Right hindlimb (tissue), 1 donor: ENCODE measurements at places on chromosomes 4 and X.

DNA sequence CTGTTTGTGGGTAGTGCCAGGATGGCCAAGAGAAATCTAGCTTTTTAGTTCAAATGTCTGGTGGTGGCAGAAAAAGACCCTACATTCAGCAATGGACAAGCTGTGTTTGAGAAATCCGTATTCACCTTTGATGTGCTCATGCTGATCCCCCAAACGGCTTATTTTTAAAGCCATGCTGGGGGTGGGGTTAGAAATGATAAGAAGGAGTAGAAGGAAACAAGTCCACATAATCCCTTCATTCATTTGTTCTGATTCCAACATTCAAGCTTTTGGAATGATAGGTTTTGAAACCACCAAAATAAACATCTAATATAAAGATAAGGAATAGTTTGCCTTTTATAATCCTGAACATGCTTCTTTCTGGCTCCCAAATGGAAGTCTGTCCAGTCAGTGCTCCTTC is 92.0 kb upstream of the DKK2 start:
- DNase-seq, result no peak

DNA sequence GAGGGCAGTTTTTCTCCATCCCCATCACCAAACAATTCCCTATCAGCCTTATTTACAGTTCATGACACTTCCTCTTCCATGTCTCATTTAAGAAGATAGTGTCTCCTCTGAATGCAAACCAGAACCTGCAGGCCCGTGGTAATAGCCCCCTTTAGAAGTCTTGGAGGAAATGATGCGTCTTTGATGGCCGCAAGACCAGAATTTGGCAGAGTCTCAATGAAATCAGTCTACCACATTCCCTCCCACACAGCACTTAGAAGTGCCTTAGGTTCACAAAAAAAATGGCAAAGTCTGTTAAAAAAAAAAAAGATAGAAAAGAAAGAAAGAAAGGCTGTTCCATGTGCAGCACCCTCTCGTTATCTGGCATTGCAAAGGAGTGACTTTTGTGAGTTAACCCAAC is 2.1 kb upstream of the KDR start:
- DNase-seq, result no peak

DNA sequence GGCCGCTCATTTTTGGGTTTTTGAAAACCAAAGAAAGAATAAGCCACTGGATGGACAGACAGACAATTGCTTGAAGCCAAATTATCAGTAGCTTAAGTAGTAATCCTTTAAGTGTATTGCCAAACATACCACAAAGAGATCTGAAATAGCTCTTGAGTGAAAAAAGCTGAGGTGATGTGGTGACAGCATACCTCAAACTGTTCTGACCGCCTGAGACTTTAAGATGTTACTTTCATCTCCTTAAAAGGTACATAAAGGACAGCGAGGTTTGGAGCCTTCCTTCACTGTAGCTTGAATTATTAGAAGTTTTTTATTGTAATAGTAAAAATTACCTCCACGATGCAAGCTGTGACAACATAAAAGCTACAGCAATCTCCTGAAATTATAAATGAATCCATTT is 271.5 kb upstream of the FAM241A start:
- DNase-seq, result no peak

- DNase-seq, result no peak
Observed at GRCh38 chrX:40087425-40088298, 10.1 kb downstream of the BCOR start.

GRCh38 chr4:15882675-15883086 is 55.9 kb downstream of the FGFBP1 start:
- DNase-seq, result peak; percentile 68

- no peak for DNase-seq
Observed at GRCh38 chr4:110510955-110511544, 35.1 kb downstream of the ENPEP start.

GRCh38 chrX:17635231-17635630 is 102.1 kb upstream of the SCML1 start:
- peak; percentile 26 for DNase-seq

DNA sequence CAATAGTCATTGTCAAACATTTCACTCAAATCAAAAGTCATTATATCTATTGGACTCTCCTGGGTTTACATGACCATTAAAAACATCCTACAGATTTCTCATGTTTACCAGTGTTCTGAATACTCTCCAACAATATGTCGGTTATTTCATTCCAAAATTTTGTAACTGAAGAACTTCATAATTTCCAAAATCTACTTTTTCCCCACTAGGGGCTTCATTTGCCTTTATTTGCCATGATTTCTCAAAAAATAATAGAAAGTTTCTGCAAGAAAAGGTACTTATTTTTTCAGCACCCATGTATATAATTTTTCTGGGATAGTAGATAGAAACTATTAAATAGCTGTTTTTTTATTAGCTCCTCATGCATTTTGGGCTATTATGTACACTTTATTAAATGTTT is 49.0 kb downstream of the PRDM5 start:
- DNase-seq, result no peak

GRCh38 chr4:22241415-22241814 is 274.5 kb downstream of the ADGRA3 start:
- no peak for DNase-seq

GRCh38 chr4:17094159-17094875 is 195.9 kb upstream of the LDB2 start:
- DNase-seq, result no peak

- no peak for DNase-seq
Observed at GRCh38 chr4:167930166-167930565, 162.2 kb upstream of the ANXA10 start.

- no peak for DNase-seq
Observed at GRCh38 chrX:132609362-132609848, 120.6 kb upstream of the MBNL3 start.

DNA sequence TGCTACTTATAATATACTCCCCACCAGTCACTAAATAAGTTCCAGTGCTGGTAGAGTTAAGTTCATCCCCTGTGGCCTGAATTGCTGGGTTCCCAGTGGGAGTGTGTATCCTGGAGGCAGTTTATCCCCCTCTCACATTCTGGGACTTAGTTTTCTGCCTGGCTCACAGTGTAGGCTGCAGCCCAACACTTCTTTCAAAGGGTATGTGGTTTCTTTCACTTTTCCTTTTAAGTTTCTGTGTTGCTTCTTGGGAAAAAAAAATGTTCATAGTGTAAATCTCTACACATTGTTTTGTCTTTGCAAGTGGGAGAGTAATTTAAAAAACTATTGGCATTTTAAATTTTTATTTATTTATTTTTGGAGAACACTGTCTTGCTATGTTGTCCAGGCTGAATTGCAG is 204.0 kb downstream of the CHIC1 start:
- DNase-seq, result no peak

- no peak for DNase-seq
Observed at GRCh38 chr4:25442863-25443307, 65.8 kb downstream of the ANAPC4 start.

DNA sequence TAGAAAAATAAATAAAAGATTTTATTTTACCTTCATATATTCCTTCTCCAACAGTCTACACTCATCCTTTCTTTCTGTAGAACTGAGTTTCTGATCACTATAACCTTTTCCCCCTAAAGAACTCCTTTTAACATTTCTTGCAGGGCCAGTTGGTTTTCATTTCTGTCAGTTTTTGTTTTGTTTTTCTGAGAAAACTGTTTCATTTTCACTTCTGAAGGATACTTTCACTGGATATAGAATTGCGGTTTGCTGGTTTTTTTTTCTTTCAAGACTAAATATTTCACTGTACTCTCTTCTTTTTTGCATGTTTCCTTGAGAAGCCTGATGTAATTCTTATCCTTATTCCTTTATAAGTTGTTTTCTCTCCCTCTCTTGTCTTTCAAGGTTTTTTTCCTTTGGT is 90.4 kb upstream of the EOLA2 start:
- no peak for DNase-seq

DNA sequence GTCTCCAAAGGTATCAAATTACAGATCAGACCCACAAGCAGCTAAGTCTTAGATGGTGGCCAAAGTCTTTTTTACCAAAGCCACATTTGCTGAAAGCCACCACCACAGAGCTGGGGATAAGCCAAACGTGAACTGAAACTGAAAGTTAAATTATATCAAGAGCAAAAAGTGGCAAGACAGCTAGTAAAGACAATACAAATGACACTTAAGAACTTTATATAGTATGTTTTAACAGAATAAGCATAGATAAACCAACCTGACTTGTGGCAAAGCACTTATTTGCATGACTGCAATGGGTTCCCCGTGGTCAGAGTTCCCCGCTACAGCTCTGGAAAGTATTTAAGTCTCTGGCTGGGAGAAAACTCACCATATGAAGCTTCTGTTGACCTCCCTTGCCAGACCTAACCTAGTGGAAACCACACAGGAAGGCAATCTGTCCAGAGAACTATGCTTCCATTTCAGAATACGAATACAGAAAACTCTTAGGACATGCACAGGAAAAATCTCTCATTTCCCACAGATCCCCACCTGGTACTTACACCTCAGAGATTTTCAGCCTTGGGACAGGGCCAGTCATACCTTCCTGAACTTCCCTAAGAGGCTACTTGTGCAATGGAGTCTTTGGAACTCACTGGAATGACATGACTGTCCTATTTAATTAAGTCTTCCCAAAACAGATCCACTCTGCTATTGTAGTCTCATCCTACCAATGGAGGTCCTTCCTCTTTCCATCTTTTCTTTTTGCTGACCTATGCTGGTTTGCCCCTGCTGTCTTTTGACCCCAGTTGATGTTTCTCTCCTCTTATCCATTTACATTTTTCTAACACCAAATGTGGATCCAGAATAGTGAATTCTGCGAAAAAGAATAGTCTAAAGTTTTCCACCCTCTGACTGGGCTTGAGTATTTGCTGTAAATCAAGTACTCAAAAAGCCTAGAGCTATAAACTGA is 225.1 kb downstream of the NR3C2 start:
- DNase-seq, result no peak

- no peak for DNase-seq
Observed at GRCh38 chrX:150310417-150310816, 52.7 kb upstream of the MAMLD1 start.

DNA sequence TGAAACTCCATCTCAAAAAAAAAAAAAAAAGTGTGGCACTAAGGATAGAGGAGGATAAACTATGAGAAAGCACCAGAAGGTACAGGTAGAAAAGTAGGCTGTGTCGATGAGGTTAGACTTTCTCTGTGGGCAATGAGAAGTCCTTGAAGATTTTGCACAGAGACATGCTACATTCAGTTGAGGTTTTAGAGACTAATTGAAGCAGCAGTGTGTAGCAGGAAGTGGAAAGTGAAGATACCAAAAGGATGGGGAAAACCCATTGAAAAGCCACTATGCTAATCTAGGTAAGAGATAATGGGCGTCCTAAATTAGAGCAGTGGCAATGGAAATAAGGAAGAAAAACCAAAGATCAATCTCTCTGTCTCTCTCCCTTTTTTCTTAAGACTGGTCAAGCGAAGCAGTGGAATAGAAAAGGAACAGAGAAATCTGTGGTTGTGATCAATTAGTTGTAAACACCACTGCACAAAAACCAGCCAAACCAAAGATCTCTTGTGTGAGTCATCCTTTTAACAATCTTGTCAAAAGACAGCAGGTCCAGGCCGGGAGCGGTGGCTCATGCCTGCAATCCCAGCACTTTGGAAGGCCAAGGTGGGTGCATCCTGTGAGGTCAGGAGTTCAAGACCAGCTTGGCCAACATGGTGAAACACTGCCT is 3.5 kb downstream of the SPINK2 start:
- DNase-seq, result no peak

DNA sequence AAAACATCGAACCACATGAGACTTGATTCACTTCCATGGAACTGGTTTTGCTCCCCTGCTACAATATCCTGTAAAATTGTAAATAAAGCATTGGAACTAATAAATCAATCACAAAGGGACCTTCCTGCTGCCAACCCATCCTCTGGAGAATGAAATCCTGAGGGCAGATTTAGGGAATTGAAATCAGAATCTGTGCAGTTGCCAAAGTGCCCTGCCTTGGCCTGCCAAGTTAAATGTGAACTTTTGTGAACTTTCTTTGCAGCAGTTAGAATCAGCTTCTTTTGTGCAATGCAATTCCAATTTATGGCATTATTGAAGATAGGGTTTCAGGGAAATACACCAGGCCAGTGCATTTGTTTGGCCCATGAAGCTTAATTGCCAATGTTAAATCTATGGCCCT is 263.1 kb downstream of the PTTG2 start:
- no peak for DNase-seq

GRCh38 chrX:118773782-118774181 is 46.4 kb downstream of the IL13RA1 start:
- DNase-seq, result no peak

GRCh38 chrX:427812-428725 is 41.4 kb upstream of the PPP2R3B start:
- peak; percentile 69 for DNase-seq

DNA sequence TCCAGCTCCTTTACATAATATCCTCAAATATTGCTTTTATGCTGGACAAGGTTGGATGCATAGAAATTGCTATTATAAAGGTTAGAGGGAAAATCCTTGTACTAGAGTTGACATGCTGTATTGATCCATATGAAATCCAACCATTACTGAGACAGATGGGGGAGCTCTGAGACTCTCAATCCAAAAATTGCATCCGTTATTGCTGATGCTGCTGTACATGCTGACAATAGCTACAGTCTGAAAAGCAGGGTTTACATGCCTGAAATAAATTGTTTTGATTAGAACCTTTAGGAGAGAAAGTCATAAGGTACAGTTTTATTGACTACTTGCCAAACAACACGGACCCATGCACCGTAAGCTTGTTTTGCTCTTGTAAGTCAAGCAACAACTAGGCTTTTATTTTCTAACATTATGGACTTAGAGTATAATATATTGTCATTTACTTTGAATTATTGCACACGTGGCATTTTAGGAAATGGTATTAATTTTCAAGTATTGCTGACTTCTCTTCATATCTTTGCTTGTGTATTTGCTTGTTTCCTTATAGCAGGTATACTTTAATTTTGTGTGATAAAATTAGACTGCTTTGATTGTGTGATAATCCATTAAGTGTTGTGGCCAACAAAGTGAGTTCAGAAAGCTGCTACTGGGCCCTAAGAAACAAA is 1365.2 kb downstream of the STIM2 start:
- DNase-seq, result no peak

GRCh38 chrX:113828470-113828869 is 755.4 kb upstream of the HTR2C start:
- DNase-seq, result no peak

DNA sequence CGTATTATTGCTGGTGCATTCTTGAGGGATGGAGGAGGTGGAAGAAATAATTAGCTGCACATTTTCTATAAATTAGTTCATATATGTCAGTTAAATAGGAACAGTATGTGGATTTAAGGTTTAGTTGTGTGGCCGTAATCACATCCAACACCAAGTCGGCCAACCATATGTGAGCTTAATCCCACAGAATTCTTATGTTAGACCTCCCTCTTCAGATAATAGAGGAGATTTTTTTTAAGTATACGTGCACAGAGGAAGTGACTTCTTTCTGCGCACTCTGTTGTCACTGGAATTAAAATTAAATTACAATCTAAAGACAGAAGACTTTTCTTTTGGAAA is 2.1 kb downstream of the SEPTIN11 start:
- no peak for DNase-seq
